ENCODE measurements at places on chromosomes 5 and 9.

DNA sequence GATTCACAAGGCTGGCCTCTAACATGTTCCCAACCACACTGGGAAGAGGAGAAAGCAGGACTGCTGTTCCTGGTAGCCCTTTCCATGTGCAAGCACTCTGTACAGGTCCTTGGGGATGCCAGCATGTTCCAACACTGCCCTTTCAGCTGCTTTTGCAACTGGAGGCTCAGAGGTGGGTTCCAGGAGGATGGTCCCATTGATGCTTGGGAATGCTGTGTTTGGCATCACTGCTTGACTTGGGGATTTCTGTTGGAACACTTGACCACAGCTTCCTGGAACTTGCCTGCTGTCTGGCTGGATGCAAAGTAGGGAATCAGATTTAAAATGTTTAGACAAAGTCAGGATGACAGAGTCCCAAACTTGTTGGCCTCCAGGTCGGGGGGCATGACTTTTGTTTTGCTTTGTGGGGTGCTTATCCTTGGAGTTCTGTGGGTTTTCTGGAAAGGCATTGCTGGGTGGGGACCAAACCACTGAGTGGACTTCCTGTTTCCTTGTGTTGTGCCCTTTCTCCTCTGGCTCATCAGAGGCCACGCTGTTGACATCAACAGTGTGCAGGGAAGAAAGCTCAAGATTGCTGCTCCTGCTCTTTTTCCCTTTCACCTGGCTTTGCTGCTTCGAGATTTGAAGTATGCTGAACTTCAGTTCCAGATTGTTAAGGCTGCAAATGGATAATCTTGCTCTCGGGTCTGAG lies 148.5 kb upstream of the RPS23 start:
- no peaks in the 10 kb centered on the region for H3K27me3 ChIP-seq
- H3K4me3 ChIP-seq, result no peak overlapping the region
- peaks cover 5% of the 10 kb centered on the region for H3K4me1 ChIP-seq
- DNase-seq, result no peak
- H3K36me3 ChIP-seq, result peaks cover 4% of the 10 kb centered on the region
- H3K27ac ChIP-seq, result no peak overlapping the region

DNA sequence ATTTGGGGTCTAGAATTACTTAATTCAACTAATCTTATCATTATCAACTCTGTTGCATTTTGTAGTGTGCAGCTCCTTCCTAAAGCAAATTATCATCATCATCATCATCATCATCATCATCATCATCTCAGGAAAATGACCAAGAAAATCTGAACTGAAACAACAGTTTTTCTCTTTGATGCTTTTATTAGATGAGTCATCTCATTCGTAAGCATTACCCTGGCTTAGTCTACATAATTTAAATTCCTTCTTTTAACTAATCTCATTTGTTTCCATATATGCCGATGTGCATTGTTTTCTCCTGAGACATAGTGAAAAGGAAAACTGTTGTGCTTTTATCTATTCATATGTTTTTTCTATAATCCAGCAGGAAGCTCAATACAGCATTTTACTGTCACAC lies 173.0 kb upstream of the PDE4D start:
- no peak overlapping the region for H3K4me3 ChIP-seq
- DNase-seq, result no peak
- no peaks in the 10 kb centered on the region for H3K36me3 ChIP-seq

DNA sequence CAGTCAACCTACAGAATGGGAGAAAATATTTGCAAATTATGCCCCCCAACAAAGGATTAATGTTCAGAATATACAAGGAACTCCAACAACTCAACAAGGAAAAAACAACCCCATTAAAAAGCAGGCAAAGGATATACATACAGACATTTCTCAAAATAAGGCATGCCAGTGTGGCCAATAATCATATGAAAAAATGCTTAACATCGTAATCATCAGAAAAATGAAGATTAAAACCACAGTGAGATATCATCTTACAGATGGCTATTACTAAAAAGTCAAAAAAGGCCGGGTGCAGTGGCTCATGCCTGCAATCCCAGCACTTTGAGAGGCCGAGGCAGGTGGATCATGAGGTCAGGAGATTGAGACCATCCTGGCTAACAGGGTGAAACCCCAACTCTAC lies 103.2 kb downstream of the KLHL3 start:
- no peaks in the 10 kb centered on the region for H3K27me3 ChIP-seq
- H3K4me1 ChIP-seq, result no peaks in the 10 kb centered on the region
- DNase-seq, result no peak
- H3K4me3 ChIP-seq, result no peak overlapping the region

- H3K4me3 ChIP-seq, result no peak overlapping the region
- H3K4me1 ChIP-seq, result no peaks in the 10 kb centered on the region
- H3K27me3 ChIP-seq, result peaks cover 15% of the 10 kb centered on the region
- no peaks in the 10 kb centered on the region for H3K36me3 ChIP-seq
- no peak for DNase-seq
- no peak overlapping the region for H3K27ac ChIP-seq
These were observed 72.3 kb upstream of the PRLR start for GRCh38 chr5:35302544-35302943.
